ENCODE measurements at places on chromosomes 6 and 20. TPM values are rescaled to one million over a fixed set of nuclear protein-coding genes. Genes with fewer than 3 reads are reported as not detected.

- ATAC-seq = no peak
Measured at GRCh38 chr20:4885877-4886276, 115.4 kb downstream of the SLC23A2 start.

- no peak for ATAC-seq
Measured at GRCh38 chr20:61978491-61978890, 87.2 kb downstream of the TAF4 start.

DNA sequence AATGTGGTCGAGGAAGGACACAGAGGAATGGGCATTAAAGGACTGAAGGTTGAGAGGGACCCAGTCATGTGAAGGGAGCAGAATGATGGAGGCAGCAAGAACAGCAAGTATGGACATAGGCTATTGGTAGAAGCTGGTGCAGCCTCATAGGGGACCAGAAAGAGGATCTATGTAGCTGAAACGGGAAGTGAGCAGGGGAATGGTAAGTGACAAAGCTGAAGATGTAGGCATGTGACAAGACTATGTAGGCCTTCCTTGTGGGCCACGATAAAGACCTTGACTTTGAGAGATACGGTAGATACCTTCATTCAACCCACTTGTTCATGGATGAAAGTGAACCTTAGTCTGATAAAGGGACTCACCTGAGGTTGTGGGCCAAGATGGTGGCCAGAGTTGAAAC is 3.5 kb downstream of the CTNNBL1 start:
- ATAC-seq = no peak

IL17F gene
- total RNA-seq = 0.20 TPM

C2 gene
- total RNA-seq = 2.9 TPM

CCM2L gene
- 1.2 TPM for total RNA-seq
